ENCODE measurements at places on chromosomes 3 and 15.

DNA sequence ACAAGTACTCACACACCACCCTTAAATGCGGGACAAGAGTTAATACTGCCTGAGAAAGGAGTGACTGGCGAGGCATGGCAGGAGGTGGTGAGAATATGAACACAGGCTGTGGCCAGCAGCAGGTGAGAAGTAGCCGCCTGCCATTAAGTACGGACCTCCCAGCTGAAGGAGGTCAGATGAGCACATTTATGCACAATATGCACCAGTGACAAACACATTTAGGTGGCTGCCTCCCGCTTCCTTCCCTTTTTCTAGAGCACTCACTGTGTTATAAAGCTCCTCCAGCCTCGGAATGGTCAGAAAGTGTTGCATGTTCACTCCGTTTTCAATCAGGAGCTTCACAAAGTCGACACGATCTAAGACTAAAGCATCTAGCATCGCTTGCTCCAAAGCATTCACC lies 52.4 kb downstream of the TRPM1 start:
- DNase-seq: no peak

- DNase-seq: no peak
Observed at GRCh38 chr3:42906848-42907183, 874 bp downstream of the ZNF662 start.

DNA sequence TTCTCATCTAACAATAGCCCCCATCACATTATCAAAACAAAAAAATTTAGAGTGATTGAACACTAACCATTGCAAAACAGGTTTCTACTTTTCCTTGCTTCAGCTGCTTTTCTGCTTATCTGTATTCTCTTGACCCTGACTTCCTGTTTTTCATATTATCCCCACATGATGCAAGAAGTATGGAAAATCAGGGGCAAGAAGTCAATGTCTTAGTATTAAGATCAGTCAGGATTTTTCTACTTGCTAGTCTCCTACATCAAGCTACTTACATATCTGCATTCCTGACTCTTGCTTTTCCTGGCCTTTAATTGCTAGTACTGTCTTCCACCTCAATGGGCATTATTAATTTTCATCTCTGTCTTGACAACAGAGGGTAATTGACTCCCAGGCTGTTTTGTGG lies 300.2 kb downstream of the OTOL1 start:
- DNase-seq: no peak

DNA sequence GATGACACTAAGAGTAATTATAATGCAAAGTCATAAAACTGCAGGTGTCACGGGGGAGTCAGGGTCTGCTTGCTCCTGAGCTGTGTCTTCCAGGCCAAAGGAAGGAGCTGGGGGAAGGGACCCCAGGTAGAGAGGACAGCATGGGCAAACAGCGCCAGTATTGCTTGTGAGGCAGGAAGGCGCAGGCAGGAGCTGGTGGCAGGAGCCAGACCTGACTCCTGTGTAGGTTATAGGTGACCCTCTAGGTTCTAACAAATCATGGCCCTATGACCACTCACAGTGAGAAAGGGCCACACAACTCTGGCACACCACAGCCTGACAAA lies 1.9 kb downstream of the CISH start:
- DNase-seq: no peak

- no peak for DNase-seq
Observed at GRCh38 chr15:29799859-29800258, 22.4 kb downstream of the TJP1 start.
